CD4-positive, alpha-beta T cell treated with Interleukin-17A for 1 hour (primary cell): ENCODE measurements at places on chromosomes 4 and X.

DNA sequence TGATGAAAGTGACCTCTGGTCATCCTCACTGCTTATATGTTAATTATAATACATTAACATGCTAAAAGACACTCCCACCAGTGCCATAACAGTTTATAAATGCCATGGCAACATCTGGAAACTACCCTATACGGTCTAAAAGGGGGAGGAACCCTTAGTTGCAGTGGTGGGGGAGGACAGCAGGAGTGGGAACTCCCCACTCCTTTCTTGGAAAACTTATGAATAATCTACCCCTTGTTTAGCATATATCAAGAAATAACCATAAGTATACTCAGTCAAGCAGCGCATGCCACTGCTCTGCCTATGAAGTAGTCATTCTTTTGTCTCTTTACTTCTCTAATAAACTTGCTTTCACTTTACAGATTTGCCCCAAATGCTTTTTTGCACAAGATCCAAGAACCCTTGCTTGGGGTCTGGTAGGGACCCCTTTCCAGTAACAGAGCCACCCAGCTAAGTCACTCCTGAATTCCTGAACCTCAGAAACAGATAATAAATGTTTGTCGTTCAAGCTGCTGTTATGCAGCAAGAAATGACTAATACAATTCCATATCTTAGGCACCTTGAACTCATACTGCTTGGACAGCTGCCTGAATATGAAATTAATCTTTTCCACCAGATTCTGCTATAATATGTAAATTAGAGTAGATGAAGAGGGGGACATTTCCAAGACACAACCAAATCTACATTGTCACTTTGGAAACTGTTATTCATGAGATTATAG is 14.4 kb upstream of the REPS2 start:
- no peak for DNase-seq

- DNase-seq: no peak
Observed at GRCh38 chrX:148466292-148466691, 34.1 kb upstream of the AFF2 start.

GRCh38 chr4:73460913-73461522 is 20.5 kb upstream of the AFM start:
- no peak for DNase-seq

DNA sequence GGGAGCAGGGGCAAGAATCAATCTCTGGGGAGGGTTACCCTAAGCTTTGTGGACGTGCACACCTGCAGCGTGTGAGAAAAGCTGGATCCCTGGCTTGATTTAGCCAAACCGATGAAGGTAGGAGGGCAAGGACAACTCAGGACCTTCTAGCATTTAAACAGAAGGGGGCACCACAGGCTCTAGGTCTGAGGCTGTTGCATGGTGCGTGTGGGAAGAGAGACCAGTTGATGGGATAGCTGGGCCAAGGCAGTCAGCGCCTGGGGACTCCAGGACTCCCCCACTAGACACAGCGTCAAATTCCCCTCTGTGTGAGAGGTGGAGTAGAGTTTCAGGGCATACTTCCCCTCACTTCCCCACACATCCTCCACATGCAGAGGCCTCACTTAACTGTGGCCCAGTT is 4.3 kb downstream of the GABRQ start:
- DNase-seq: no peak

- DNase-seq: peak; percentile 44
Observed at GRCh38 chr4:10403633-10404445, 53.4 kb downstream of the ZNF518B start.

DNA sequence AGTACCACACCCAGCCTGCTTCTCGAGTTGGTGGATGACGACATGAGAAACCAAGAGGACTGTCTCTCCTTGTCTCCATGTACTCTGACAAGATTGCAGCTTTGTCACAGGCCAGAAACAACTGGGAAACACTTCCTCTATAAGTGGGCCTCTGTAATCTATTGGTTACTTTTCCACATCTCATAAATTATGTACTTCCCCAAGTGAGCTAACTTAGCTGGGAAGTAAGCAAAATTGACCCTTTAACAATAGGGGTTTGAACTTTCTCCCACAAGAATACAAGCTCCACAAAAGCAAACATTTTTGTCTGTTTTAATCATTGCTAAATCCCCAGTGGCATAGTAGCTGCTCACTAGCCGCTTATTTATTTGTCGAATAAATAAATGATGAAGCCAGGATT is 14.1 kb upstream of the USO1 start:
- DNase-seq: no peak

DNA sequence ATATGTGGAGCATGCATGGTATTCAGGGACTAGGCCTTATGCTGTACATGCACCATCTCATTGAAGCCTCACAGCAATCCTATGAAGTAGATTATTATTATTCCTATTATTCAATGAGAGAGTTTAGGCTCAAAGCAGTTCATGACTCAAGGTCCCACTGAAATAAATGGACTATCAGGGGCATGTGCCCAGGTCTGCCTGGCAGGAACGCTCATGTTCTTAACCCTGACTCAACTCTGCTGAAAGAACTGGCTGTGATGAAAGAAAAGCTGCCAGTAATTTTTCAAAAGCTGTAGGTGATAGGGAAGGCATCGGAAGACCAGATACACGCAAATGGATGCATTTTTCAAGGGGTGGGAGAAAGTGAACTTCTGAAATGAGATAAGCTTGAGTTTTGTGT is 243.4 kb downstream of the PTTG2 start:
- no peak for DNase-seq

DNA sequence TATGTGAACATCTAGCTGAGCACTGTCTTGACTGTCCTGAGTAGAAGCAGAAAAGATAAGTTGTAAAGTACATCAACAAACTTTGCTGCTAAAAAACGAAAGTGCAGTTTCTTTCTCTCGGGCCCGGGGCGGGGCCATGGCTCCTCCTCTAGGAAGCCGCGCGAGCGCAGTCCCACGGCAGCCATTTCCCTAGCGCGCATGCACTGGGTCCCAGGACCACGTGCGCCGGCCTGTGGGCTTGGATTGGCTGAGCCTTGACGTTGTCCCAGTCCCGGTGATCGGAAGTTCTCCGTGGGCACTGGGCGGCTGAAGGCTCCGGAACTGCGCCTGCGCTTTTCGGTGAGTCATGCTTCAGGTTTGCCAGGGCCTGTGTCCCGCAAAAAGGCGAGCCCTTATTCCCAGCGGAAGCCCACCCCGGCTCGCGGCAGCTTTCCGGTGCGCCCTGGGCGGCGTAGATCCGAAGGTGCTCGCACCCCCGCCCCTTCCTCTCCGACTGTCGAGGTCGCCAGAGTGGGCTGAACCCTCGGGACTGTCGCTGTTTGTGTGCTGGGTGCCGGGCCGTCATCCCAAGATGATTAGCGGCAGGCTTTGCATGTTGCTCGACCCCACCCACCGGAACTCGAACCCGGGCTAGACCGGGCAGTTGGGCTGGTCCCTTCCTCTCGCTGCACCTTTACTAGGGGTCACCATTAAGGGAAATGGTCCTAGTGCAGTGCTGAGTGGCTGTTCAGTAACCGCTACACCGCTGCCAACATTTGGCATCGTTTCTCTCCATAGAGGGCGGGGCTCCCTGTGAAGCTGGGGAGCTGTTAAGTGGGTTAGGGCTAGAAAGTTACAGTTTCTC is at the start of gene TCEANC:
Gene TCEANC (plus strand): TSS at position 292 of the 844 bp plus-strand sequence. CDS start 9,368 bp downstream, outside the sequence.
- DNase-seq: peak; percentile 94

GRCh38 chr4:179867300-179867878 is 2375.8 kb upstream of the TENM3 start:
- DNase-seq: no peak

DNA sequence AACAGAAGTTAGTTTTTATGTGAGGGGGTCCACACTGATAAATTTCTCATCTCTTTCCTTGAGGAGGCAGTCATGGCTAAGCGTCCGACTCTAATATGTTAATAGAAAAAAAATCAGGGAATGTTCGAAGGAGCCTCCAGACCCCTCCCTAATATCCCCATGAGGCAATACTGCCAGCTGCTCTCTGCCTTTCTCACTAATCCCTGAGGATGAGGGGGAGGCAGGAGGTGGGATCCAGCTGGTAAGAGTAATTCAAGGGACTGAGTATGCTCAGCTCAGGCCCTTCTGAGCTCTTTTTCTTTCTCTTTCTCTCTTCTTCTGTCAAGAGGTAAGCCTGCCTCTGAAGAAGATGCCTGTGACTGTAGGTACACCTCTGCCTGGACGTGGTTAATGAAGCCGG is 51.7 kb downstream of the PIR start:
- no peak for DNase-seq

DNA sequence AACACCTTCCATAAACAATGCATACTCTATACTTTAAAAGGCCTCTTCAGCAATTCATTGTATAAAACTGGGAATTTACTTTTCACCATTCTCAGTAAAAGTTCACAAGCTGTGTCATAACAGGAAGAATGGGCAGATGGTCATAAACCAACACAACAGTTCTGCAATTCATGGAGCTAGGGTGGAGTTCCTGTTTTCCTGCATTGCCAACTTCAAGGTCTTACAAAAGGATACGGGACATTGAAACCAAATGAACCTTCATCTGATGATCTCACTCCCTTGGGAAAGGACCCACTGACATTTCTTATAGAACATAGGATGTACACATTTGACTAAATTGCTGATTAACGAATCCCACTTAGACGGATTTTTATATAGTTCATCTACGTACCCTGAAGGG is 4.1 kb downstream of the KDR start:
- no peak for DNase-seq

DNA sequence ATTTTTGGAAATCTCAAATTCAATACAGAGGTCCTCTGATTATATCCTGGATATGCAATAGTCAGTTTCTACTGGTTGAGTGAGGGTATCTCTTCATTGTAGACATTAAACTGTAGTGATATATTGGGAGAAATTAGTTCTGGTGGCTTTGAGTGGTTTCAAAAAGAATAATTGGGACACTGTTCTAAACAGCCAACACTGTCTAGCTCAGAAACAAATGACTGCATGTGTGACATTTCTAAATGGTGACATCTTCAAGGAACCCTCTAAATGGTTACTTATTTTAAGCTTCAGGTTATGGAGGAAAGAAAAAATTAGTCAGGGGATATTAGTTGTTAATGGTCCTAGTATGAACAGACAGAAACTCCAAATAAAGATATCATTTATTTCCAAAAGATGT is 186.2 kb downstream of the LARP7 start:
- no peak for DNase-seq

DNA sequence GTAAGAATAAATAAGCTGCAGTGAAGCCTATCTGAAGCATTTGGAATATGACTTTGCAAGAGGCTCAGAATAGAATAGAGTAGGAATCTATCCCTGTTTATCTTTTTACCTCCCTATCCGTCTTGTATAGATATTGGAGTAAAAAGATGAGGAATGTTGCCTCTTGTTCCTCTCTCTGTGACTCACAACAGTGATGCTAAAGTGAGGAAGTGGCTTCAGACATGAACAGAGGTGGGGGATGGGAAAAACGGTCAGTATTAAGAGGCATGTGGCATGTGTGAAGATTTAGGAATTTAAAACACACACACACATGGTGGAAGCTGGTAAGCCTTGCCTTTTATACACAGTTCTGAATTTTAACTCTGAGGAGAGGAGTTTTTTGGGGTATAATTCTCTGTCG is 3.8 kb upstream of the DCAF4L1 start:
- DNase-seq: no peak

GRCh38 chrX:155263854-155264628 is at the start of gene RAB39B:
TSS of gene RAB39B (minus strand) at chrX:155264491. CDS start at chrX:155264288, 203 bp downstream.
- peak; percentile 72 for DNase-seq

- DNase-seq: no peak
Observed at GRCh38 chr4:126448086-126448845, 1133.5 kb downstream of the FAT4 start.

- peak; percentile 9 for DNase-seq
Observed at GRCh38 chrX:11341274-11342201, 48.3 kb downstream of the AMELX start.

GRCh38 chr4:127307996-127308395 is 324.8 kb upstream of the INTU start:
- no peak for DNase-seq

GRCh38 chr4:9933956-9934355 is 87.3 kb downstream of the SLC2A9 start:
- no peak for DNase-seq

DNA sequence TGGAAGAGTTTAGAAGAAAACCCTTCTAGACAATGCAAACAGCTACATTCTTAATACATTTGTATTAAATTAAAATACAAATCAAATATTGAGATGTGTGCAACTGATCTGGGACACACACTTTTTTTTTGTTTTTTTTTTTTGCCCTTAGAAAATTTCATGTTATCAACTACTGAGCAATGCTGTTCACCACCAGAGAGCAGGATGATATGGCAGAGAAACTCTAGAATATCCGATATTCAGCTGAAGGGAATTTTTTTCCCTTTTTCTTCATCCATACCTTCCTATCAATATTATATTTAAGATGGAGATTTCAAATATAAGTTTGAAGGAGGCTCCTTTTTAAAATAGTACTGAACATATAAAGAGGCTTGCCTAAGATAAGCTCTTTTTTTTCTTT is 1.0 kb downstream of the NDST3 start:
- no peak for DNase-seq
